AG10803 (cell line): ENCODE measurements at places on chromosomes 11 and 22.
A peak's percentile ranks its signal among the peaks of the same experiment; 100 is the strongest.

DNA sequence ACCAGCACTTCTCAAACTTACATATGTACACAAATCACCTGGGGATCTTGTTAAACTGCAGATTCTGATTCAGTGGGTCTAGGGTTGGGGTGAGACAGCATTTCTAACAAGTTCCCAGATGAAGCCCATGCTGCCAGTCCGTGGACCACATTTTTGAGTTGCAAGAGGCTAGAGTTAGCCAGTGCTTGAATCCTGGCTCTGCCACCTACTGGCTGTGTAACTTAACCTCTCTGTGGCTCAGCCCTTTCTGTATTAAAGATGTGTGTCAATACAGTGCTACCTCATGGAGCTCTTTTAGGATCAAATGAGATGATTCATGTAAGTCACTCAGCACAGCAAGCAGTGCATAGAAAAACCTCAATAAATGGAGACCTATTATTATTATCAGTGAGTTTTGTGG lies 90.2 kb upstream of the ISX start:
- peak; percentile 7 for DNase-seq

DNA sequence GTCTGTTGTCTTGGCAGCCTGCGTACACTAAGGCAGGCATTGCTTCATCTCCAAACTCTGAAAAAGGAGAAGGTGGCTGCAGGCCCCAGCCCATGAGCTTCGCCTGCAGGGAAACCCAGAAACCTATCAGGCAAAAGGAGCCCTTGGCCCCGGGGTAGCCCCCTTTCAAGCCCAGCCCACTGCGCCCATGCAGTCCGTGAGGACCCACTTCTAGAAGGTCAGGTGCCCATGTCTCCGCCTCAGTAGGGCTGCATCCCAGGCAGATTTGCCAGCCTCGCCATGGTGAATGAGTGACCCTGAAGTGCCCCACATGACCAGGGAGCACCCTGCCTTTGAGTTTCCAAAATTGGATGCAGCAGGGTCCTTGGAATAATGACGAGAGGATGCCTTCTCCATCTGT lies 1158.4 kb downstream of the BRD1 start:
- no peak for DNase-seq

- no peak for DNase-seq
Observed at GRCh38 chr11:100584201-100584985, 102.7 kb upstream of the ARHGAP42 start.

- DNase-seq, result no peak
Observed at GRCh38 chr11:123406441-123407129, 23.5 kb upstream of the GRAMD1B start.

DNA sequence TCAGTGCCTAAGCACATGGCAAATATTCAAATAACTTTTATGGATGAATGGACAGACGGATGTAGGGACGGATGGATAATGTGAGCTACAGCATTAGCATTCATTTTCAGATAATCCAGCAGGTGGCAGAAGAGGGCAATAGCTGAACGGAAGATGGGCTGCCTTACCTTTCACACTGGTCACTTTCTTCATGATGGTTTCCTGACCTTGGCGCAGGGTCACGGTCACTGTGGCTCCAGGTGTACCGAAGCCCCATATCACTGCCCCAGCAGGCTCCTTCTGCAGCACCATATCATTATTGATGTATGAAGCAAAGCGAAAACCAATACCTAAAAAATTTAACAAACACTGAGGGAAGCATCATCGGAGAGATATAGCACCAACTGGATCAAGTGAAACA lies 4.3 kb downstream of the SIAE start:
- DNase-seq, result peak; percentile 43

DNA sequence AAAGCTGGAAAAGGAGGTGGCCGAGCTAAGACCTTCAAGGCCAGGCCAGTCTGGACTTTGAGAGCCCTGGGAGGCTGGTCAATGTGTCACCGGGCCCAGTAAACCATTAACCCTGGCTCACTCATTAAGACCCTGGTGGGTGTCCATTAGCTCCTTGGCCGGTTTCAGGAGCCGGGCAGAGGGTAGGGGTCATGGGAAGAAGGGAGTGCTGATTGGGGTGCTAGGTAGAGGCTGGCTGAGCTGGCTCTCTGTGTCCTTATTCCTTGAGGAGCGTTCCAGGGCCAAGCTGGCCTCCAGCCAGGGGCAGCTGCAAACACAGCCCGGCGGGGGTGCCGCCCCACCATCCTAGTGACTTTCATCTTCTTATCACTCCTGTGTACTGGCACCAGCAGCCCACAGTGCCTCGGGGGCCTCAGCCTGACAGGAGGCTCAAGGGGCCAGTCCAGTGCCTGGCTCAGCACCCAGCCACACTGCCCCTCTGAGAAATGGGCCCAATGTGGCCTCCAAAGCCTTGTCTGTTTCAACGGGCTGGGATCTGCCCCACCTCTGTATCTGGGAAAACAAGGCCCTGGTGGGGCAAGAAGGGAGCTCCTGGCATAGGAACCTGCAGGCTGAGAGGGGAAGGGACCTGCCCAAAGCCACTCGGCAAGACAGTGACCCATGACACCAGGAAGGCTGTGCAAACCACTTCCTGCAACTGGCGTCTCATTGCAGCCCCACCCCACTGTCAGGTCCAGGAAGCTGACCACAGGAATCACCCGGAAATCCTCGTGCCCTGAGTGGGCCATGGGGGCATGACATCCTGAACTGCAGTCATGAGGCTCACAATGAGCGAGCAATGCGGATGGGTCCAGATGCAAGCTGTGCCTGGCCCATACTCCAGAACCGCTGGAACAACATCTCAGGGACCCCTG lies 15.1 kb upstream of the RGL4 start:
- peak; percentile 27 for DNase-seq

DNA sequence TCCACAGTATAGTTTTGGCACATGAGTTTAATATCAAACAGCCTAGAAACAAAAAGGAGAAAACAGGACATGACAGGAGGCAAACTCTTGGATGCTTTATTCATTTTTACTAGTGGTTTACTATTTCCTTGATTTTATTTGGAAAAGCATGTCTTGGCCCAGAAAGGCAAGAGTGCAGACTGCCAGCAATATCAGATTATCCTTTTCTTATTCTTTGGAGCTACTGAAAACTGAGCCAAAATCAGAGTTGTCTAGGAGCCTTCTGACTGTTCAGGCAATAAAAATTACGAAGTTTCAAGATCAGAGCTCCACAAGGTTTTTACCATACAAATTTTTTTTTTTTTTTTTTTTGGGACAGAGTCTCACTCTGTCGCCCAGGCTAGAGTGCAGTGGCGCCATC lies 16.0 kb downstream of the CELF1 start:
- no peak for DNase-seq

DNA sequence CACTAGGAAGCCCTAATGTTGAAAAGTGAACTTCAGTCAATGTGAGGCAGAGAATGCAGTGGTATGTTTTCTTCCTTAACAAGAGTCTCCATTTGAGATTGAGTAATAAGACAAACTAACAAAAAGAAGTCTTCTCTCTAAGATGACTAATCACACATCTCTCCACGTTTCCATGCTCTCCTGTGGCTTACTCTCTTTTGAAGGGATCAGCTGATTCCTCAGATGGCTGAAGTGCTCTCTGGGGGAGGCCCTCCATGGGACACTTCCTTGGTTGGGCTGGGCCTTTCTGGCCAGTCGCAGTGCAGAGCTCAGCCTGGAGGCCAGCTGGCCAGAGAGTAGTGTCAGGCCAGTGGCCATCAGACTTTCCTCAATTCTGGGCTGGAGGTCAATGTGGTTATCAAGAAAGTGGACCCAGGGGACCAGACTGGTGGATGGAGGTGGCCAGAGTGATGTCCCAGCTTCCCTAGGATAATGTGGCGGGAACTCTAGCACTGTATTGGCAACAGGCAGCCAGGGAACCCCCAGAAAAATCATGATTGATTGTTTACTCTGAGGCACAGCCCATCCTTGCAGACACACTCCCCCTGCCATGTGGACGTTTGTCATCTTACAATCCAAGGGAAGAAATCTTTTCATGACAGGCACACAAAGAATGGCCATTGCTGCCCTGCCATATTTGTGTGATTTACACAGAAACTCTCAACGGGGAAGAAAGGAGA lies 14.5 kb downstream of the CSRP3 start:
- DNase-seq, result peak; percentile 17

DNA sequence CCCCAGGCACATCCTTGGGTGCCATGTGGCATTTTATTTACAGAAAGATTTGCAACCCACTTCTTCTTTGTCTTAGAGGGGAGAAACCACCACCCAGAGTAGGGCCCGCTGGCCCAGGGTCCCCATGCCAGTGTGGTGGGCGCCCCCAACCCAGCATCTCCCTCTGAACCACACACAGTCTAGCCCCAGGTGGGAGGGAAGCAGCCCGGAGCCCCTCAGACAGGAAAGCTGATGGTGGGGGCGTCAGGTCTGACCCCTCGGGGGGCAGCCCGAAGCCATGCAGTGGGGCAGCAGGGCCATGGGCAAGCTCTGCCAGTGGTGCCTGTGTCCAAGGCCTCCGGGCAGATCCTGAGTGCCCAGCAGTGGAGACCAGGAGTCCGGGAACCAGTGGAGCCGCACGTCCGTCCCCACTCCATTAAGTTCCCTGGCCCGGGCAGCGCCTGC lies 11.7 kb downstream of the TRPM5 start:
- no peak for DNase-seq

DNA sequence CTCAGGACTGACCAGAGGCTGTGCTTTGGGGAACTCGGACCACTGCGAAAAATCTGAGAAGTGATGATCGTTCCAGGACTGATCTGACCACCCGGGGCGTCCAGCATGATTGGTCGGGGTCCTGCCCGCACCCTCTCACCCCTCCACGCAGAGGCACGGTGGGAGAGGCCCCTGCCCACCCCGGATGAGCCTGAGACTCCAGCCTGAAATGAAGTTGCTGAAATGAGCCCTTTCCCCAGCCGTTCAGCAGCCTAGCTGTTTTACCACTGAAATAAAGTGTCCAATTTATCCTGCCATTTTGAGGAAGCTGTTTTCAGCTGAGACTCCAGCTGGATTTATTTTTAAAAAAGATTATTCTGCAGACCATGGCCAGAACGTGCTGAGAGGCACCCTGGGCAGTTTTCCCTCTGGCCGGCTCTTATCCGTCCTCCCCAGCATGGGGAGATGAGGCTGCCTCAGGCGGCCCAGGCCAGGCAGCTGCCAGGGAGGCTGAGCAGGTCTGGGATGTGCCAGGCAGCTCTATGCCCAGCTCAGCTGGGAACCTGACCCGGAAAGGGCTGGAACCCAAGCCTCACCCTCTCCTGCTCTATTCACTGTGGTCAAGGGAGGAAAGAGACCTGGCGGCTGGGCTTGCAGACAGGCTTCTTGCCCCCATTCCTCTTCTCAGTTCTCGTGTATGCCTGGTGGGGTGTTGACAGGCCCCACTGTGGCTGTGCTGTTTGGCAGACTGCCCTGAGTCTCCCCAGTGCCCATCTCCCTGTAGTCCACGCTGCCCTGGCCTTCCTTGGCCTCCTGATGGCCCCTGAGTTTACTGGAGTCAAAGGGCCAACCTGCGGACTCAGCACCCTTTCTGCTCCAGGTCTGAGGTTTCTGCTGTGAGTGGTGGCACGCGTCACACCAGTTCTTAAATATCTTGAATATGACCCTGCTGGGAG lies 161.0 kb upstream of the B3GAT1 start:
- DNase-seq, result no peak

GRCh38 chr11:76802151-76802550 lies 19.0 kb downstream of the TSKU start:
- DNase-seq, result no peak

DNA sequence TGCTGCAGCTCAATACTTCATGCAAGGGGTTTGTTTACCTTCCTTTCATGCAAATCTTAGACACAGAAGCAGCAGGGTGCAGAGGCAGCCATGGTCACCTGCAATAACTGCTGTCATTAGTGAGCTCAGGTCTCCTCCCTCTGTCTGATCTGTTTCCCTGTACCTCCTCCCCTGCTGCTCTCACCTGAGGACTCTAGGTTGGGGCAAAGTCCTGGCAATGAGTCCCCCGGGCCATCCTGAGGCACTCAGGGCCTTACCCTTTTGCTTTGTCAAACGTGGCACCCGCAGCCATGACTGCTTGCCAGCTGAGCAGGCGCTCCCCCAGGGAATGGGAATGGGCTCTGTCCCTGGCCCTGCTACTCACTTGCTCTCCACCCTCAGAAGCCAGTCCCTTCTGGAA lies 3.9 kb downstream of the LRRC10B start:
- DNase-seq, result no peak

DNA sequence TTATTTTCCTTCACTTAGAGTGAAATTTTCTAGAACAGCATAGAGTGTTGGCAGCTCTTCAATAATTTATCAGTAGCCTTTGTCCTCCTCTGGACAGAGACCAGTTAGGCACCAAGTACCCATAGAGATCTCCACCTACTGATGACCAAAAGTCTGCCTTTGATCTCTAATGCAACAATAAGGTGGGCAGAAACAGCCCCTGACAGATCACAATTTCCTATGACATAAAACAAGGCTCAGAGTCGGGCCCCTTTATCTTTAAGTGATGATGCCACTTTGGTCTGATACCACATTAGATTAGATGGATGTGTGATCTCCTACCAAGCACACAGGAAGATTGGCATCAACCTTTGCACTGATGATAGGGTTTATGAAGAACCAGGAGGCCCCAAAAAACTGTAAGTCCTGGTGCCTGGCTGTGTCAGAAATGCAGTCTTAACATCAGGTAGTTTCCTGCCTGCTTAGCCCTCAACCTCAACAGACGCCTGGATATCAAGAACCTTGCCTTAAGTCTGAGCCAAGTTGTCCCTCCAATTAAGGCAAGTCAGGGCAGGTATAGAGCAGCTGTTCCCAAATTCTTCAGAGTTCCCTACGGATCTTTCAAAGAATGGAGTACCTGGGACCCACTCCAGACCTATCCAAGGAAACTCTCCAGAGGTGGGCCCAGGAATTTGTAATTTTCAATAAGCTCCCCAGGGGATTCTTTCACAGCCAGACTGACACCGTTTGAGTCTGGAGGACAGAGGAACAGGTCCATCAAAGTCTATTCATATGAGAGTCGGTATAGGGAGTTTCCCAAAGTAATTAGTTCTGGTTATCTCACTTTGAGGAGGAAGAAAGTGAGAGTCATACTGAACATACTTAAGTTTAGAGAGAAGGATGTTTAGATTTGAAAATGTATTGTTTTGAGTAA lies 30.6 kb upstream of the TMPRSS4 start:
- DNase-seq, result no peak

DNA sequence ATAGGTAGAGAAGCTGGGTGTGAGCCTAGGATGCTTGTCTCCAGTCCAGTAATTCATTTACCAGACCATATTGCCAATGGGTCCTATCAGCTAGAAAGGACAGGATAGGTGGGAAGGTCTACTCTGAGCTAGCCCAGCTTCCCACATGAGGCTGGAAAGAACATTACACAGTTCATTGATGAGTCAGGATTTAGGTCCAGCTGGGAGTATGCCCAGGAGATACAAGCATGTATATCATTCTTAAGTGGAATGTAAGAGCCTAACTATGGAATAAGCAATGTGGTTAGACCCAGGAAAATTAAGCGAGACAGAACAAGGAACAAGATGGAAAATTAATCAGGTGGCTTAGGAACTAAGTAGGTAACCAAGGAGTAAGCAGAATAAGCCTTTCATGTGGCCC lies 59.0 kb upstream of the TBCEL start:
- peak; percentile 34 for DNase-seq

- peak; percentile 91 for DNase-seq
Observed at GRCh38 chr11:77672264-77672663, 34.7 kb upstream of the CLNS1A start.

- peak; percentile 76 for DNase-seq
Observed at GRCh38 chr11:103601225-103601846, 435.1 kb upstream of the DDI1 start.

- peak; percentile 14 for DNase-seq
Observed at GRCh38 chr11:29019960-29020683, 911.9 kb downstream of the METTL15 start.

GRCh38 chr22:29780748-29781676 lies 13.8 kb downstream of the UQCR10 start:
- peak; percentile 92 for DNase-seq
